ENCODE measurements at places on chromosomes 7 and 10. TPM values are rescaled to one million over a fixed set of nuclear protein-coding genes. Genes with fewer than 3 reads are reported as not detected.

DNA sequence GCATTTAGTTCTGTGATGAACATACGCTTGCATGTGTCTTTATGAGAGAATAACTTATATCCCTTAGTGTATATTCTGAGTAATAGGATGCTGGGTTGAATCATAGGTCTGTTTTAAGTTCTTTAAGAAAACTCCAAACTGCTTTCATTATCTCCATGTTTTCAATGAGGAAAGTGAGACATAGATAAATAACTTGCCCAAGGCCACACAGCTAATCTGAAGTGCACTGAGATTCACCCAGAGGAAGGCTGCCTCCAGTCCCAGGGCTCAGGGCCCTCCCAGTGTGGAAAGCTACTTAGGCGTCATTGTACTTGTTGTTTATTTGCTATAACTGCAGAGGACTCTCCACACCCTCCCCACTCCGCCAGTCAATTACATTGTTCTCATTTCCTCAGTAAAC, 126.7 kb downstream of the INHBA start:
- H3K27me3 ChIP-seq = no peaks in the 10 kb centered on the region
- no peaks in the 10 kb centered on the region for H3K36me3 ChIP-seq
- no peaks in the 10 kb centered on the region for H3K4me1 ChIP-seq
- no peak for DNase-seq

- H3K4me3 ChIP-seq = no peak overlapping the region
- H3K4me1 ChIP-seq = peaks cover 3% of the 10 kb centered on the region
- no peak for DNase-seq
- H3K36me3 ChIP-seq = no peaks in the 10 kb centered on the region
- no peaks in the 10 kb centered on the region for H3K27me3 ChIP-seq
- no peak overlapping the region for H3K27ac ChIP-seq
Measured at GRCh38 chr7:70182521-70182920, 584.2 kb downstream of the AUTS2 start.

MMP21 gene
- total RNA-seq = 0.16 TPM

GRCh38 chr10:2081501-2081900, 344.2 kb upstream of the ADARB2 start:
- H3K4me3 ChIP-seq = no peak overlapping the region
- no peaks in the 10 kb centered on the region for H3K4me1 ChIP-seq
- H3K36me3 ChIP-seq = no peaks in the 10 kb centered on the region

- H3K27me3 ChIP-seq = no peaks in the 10 kb centered on the region
- no peak overlapping the region for H3K27ac ChIP-seq
- H3K4me1 ChIP-seq = no peaks in the 10 kb centered on the region
- no peak for DNase-seq
Measured at GRCh38 chr10:80599424-80599847, 61.7 kb downstream of the SH2D4B start.

DNA sequence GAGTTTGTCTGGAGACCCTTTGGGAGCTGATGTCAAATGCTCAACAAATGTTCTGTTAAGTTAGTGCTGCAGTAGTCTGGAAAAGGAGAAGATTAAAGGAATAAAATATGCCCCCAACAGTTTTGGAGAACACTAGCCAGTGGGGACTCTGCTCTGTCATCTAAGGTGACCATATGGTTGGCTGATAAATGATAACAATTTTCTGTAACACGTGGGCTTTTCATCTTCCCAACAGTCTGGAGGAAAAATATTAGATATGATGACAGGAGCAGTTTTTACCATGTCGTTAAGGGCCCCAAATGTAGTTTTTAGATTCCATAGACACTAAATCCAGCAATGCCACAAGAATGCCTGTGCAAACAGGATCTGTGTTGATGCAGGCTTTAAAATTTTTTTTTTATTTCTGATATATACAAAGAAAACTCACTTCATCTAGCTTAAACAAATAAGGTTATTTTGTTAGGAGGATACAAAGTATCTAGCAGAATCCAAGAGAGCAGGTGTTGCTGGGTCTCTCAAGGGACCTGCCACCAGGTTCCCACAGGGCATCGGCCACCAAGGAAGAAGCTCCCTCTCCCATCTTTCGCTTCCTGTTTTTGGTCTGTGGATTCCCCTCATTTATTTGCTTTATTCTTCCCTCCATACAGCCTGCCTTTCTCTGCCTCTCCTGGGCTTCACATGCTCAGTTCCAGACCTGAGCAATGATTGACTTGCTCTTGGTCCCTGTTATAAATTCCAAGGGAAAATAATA, 6.2 kb upstream of the CFAP58 start:
- H3K4me3 ChIP-seq = no peak overlapping the region
- H3K27me3 ChIP-seq = no peaks in the 10 kb centered on the region
- no peak overlapping the region for H3K27ac ChIP-seq
- H3K36me3 ChIP-seq = no peaks in the 10 kb centered on the region
- no peak for DNase-seq
- H3K4me1 ChIP-seq = peaks cover 16% of the 10 kb centered on the region

ZNF804B gene
- total RNA-seq = not detected

GRCh38 chr10:3102720-3103427, 35.5 kb downstream of the PFKP start:
- H3K4me1 ChIP-seq = no peaks in the 10 kb centered on the region
- no peak overlapping the region for H3K27ac ChIP-seq
- H3K36me3 ChIP-seq = peaks cover 75% of the 10 kb centered on the region
- no peak overlapping the region for H3K4me3 ChIP-seq
- H3K27me3 ChIP-seq = no peaks in the 10 kb centered on the region
- no peak for DNase-seq

GRCh38 chr7:35524112-35524804, 170.7 kb downstream of the HERPUD2 start:
- H3K36me3 ChIP-seq = no peaks in the 10 kb centered on the region
- no peak overlapping the region for H3K27ac ChIP-seq
- no peaks in the 10 kb centered on the region for H3K27me3 ChIP-seq
- H3K4me3 ChIP-seq = no peak overlapping the region
- DNase-seq = no peak

DNA sequence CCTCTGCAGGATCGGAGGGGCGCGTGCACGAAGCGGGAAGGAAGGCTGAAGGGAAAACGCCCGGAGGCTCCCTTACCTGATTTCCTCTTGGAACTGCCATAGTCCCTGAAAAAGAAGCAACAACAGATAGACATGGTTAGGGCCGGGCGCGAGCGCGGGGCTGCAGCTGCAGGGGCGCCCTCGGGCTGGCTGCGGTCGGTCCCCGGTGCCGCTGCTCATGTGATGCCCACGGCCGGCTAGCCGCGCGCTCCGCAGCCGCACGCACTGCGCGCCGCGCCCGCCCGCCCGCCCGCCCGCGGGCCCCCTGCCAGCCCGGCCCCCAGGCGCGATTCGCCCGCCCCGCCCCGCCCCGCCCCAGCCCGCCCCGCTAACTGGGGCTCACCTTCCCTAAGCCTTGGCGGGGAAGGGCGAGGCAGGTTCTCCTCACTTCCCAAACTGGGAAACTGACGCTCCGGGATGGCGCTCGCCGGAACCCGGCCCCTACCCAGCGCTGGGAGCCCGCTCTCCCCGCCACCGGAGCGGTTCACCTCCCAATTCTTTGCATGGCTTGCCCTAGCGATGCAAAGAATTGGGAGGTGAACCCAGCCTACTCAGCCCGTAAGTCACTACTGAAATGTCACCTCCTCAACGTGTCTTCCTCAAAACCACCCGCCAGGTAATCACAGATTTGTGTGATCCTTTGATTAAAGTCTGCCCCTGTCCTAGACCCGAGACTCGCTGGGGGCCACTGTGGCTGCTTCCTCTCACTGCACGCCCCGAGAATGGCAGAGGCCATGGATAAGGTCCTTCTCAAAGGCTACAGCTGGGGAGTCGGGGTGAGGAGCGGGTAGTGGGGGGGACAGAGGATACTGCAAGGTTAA, 162.2 kb downstream of the SH3PXD2A start:
- H3K27ac ChIP-seq = no peak overlapping the region
- peak overlapping the region; percentile 62 for H3K4me3 ChIP-seq
- DNase-seq = no peak
- no peaks in the 10 kb centered on the region for H3K27me3 ChIP-seq
- H3K36me3 ChIP-seq = no peaks in the 10 kb centered on the region

DNA sequence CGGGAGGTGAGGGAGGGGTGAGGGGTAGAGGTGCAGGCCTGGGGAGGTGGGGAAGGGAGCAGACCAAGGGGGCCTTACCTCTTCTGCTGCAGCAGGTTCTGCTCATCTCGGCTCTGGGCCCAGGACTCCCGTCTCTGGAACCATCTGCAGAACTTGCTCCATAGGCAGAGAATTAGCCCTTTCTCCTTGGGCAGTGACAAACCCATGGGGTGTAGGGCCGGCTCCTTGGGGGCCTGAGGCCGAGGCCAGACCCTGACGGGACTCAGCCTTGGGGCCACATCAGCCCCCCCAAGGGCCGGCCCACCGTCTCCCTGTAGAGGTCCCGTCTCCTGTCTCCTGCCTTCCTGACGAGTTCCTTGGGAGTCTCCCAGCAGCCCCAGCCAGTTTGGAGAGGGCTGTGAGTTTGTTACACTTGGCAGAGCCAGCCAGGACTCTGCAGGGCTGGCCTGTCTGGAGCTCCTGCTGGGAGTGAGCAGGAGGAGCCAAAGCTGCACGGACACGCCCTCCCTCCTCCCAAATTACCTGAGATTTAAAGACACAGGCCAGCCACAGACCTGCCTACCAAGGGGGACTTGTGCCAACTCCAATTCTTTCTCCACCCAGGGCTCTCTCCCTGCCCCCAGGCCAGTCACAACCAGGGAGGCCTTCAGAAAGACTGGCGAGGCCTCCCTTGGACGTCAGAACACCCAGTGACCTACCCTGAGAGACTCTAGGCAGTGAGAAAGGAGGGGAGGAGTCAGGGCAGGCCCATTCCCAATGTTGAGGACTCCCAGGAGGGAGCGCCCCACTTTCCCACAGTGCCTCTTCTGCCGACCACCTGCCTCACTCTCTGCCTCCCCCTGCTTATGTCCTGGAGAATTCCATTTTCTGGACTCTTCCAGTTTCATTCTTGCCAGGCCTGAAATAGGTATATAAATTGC, at the start of gene TRPV6:
Gene TRPV6 (minus strand): TSS at position 435 of the 920 bp plus-strand sequence.
- H3K4me3 ChIP-seq = no peak within 1 kb of the TSS
- H3K4me1 ChIP-seq = no peaks in the 10 kb centered on the region
- no peaks in the 10 kb centered on the region for H3K27me3 ChIP-seq
- DNase-seq = no peak
- no peak within 1 kb of the TSS for H3K27ac ChIP-seq

DNA sequence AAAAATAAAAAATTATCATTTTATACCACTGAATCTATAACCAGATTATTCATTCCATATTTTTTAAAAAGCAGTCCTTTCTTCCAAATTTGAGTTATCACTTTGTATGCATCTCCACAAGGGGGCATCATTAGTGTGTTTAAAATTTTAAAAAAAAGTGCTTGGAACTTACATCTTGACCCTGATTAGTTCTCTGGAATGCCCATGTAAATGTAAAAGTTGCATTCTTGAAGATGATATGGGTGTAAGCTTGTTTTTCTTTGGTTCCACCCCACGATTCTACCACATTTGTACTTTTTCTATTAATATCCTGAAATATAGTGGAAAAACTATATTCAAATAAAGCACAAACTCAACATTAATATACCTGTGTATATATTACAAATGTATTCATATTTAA, 144.9 kb downstream of the ELAPOR2 start:
- DNase-seq = peak; percentile 16
- H3K36me3 ChIP-seq = no peaks in the 10 kb centered on the region
- H3K4me3 ChIP-seq = no peak overlapping the region
- H3K4me1 ChIP-seq = no peaks in the 10 kb centered on the region
- no peak overlapping the region for H3K27ac ChIP-seq

PDZD7 gene
- total RNA-seq = 3.1 TPM

GRCh38 chr7:84837405-84837804, 349.5 kb downstream of the SEMA3D start:
- DNase-seq = no peak
- H3K27ac ChIP-seq = no peak overlapping the region
- no peaks in the 10 kb centered on the region for H3K4me1 ChIP-seq
- no peaks in the 10 kb centered on the region for H3K36me3 ChIP-seq
- H3K27me3 ChIP-seq = no peaks in the 10 kb centered on the region

GRCh38 chr7:27300421-27300820, 57.8 kb downstream of the EVX1 start:
- H3K4me1 ChIP-seq = no peaks in the 10 kb centered on the region
- no peaks in the 10 kb centered on the region for H3K36me3 ChIP-seq
- DNase-seq = no peak
- H3K27ac ChIP-seq = no peak overlapping the region

DNA sequence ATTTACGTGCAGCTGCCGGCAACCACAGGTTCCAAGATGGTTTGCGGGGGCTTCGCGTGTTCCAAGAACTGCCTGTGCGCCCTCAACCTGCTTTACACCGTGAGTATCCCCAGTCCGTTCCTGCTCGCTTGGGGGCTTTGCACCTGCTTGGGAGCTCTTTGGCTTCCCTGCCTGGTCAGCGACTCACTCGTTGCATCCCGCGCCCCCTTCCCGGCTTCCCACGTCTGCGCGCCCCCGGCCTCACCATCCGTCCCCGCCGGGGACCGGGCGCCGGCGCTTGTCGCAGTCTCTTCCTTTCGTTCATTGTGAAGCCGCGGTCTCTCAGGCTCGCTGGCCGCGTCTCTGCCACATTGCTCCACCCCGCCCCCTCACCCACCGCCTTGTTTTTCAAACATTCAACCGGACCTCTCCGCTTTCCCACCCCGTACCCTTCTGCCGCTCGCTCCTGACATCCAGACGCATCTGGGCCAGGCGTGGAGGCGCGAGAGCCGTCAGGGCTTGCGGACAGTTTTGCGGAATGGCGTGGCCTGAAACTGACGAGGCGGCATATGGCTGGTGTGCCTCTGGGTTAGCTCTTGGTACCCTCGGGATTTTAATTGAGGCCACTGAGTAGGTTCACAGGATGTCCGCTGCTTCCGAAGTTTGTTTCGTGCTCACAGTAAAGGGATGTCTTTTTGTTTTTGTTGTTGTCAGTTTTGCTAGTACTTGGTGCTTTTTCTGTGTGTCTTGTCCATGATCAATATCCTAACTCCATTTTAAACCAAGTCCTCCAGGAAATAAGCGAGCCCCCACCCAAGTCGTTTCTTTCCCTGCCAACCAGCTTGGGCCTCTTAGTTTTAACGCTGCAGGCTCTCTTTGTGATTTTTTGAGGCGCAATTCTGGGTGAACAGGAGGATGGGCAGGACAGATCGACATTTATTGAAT, 639 bp downstream of the TSPAN13 start:
- H3K4me1 ChIP-seq = peaks cover 10% of the 10 kb centered on the region
- no peak for DNase-seq
- H3K36me3 ChIP-seq = no peaks in the 10 kb centered on the region
- peaks cover 36% of the 10 kb centered on the region for H3K27me3 ChIP-seq

- H3K27ac ChIP-seq = no peak overlapping the region
- no peak for DNase-seq
- H3K27me3 ChIP-seq = no peaks in the 10 kb centered on the region
- H3K4me1 ChIP-seq = peaks cover 50% of the 10 kb centered on the region
- H3K36me3 ChIP-seq = peaks cover 3% of the 10 kb centered on the region
- peak overlapping the region; percentile 64 for H3K4me3 ChIP-seq
Measured at GRCh38 chr7:815284-816216, 16.7 kb upstream of the SUN1 start.

DNA sequence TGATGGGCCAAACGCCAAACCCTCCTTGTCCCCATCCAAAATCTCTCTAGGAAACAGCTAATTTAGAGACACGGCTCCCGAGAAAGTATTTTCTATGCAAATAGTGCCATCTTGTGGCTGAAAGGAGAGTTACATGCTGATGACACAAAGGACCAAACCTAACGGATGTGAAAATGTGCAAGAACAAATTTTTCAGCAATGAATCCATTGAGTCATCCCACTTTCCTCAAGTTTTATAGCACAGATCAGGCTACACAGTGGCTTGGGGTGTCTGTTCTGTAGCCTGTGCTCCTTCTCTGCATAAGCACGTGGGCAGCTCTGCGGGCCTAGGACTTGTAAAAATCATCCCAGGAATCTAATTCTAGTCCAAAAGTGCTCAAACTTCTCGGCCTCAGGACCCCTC, 154.8 kb upstream of the PRR15 start:
- peak; percentile 76 for DNase-seq
- no peaks in the 10 kb centered on the region for H3K36me3 ChIP-seq
- H3K4me3 ChIP-seq = no peak overlapping the region
- H3K4me1 ChIP-seq = no peaks in the 10 kb centered on the region
- H3K27ac ChIP-seq = no peak overlapping the region
- no peaks in the 10 kb centered on the region for H3K27me3 ChIP-seq

R3HCC1L gene
- total RNA-seq = 12.7 TPM
